ENCODE measurements at places on chromosomes 11 and 22.

DNA sequence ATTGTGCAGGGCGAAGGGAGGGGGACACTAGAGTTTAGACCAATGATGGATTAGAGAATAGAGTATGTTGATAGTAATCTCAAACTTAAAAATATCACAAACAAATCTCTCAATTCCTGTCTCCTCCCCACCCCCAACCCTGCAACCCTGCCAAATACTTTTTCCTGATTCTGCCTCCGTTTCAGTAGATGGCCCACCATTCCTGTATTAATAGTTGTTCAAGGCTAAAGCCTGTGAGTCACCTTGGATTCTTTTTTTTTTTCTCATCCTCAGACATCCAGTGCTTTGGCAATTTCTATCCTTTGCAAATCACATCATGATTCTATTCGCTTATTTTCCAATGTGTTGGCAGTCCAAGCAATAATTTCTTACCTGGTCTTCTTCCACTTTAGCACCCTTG is 207.9 kb downstream of the DYNC2H1 start:
- no peak for DNase-seq

GRCh38 chr11:2444821-2445745 is at the start of gene KCNQ1:
TSS of gene KCNQ1 (plus strand) at chr11:2445008. CDS start at chr11:2445099, 91 bp downstream.
- DNase-seq, result no peak

DNA sequence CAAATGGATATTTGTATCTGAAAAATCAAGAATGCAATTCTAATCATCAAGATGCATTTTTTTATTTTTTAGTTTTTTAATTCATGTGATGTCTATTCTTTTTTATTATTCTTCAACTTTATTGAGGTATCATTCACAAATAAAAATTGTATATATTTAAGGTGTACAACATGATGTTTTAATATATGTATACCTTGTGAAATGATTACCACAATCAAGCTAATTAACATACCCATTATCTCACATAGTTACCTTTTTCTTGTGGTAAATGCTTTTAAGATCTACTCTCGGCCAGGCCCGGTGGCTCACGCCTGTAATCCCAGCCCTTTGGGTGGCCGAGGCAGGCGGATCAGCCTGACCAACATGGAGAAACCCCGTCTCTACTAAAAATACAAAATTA is 3.7 kb downstream of the HBB start:
- DNase-seq, result no peak

GRCh38 chr11:267491-267994 is 10.7 kb upstream of the NLRP6 start:
- no peak for DNase-seq

DNA sequence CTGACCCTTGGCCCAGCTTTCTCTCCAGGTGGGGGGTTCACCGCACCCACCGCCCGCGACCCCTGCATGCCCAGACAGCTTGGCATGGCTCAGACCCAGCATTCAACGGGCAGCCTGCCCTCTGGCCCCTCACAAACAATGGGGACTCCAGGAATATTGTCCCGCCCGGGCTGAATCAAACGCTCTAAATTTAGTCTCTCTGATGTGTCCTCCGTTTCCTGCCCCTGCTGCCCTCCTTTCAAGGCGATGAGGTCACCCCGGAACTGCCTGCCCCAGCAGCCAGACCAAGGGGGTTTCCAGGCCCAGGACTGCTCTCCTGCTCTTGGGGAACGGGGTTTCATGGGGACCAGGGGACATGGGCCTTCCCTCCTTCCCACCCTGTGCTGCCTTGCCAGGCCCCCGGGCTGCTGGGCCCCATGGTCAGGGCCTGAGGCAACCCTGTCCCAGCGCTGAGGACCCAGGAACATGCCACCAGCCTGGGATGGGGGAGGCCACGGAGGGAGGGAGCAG is 10.1 kb upstream of the PDGFB start:
- no peak for DNase-seq

GRCh38 chr11:43920598-43921419 is 21.6 kb upstream of the C11orf96 start:
- no peak for DNase-seq

- DNase-seq, result no peak
Measured at GRCh38 chr11:90737444-90738050, 514.7 kb upstream of the CHORDC1 start.

- DNase-seq, result no peak
Measured at GRCh38 chr22:27971926-27972325, 52.9 kb upstream of the PITPNB start.

DNA sequence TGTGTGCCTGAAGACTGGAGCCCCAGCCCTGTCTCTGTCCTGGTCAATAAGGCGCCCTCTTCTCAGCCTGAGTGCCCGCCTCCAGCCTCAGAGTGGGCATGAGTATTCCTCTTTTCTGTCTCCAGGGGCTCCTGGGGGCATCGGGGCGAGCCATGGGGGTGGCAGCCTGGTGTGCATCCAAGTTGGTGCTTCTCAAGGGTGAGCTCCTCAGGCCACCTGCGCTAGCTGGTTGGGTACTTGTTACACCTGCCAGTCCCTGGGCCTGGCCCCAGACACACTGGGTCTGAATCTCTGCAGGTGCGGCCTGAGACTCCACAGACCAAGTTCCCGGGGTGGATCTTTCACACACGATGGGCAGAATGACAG is 168.6 kb upstream of the B3GAT1 start:
- no peak for DNase-seq

Measured in hippocampal formation (tissue), 2 donors.